ENCODE measurements at places on chromosomes 3 and 15. TPM values are rescaled to one million over a fixed set of nuclear protein-coding genes. Genes with fewer than 3 reads are reported as not detected.

The TRIM42 gene
- total RNA-seq = not detected

The BNC1 gene
- 2.4 TPM for total RNA-seq

DNA sequence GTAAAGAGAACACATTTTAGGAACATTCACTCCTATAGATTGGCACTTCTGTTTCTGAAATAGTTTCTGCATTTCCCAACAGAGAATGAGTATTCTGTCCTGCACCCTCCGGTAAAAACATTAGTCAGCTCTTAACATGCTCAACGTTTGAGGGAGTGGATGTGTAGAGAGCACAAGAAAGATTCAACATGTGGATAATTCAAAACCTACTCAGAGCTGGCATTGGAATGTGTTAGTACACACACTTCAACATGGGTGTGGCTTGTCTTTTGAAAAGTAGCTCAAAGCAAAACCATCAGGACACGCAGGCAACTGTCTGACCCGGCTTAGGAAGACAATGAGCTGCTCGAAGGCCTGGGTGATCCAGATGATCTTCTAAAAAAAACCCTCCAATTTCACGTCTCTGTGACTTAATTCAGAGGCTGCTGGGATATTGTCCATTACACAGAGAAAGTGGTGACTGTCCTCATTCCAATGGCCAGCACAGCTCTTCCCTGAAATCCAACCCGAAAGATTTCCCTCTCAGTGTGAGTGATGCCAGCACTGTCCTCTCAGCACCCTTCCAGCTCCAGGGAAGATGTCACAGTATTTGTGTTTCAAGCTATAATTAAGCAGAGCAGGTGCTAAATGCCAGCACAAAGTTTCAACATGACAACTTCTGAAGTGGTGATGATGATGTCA is 18.1 kb downstream of the FBN1 start:
- peak; percentile 34 for DNase-seq

- no peak for DNase-seq
Measured at GRCh38 chr15:60555291-60555690, 76.3 kb upstream of the ICE2 start.
